ENCODE measurements at places on chromosomes 5 and 9. TPM values are rescaled to one million over a fixed set of nuclear protein-coding genes. Genes with fewer than 3 reads are reported as not detected.
A peak's percentile ranks its signal among the peaks of the same experiment; 100 is the strongest.

- peak; percentile 56 for DNase-seq
These were observed 22.3 kb downstream of the ATPSCKMT start for GRCh38 chr5:10227379-10227778.

Gene HNRNPAB
- 197 TPM for total RNA-seq

DNA sequence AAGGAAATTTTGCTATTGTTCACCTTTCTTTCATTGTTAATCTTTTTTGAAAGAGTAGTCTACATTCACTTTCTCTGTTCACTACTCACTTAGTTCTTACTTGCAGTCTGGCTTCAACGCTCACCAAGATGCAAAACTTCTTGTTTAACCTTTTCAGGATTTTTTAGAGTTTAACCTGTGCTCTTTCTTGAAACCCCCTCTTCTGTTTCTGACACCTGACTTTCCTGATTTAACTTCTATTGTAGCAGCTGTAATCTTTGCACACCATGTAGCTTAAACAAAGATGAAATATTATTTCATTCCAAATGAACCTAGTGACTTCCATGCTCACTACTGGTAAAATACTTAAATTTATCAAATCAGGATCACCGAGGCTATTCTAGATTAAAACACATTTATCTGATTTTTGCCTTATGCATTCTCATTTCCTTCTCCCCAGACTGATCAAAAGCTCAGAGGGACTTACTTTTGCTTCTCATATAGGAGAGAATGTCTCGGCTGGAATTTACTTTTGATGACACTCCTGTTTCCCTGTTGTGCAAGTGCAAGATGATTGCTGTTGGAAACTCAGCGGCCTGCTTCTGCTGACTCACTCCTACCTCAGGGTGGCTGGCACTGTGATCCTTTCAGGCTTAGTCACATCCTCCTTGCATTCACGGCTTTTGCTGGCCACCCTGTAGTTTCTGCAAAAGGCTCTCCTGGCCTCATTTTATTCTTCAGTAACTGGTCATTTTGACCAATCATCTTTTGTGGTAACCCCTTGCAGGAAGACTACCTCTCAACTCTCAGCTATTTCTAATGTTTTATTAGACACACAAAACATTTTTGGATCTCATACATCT lies 109.3 kb upstream of the IFNE start:
- peak; percentile 99 for DNase-seq

Gene INSL6
- total RNA-seq, result not detected

GRCh38 chr9:102362470-102363132 lies 624.2 kb upstream of the GRIN3A start:
- no peak for DNase-seq

DNA sequence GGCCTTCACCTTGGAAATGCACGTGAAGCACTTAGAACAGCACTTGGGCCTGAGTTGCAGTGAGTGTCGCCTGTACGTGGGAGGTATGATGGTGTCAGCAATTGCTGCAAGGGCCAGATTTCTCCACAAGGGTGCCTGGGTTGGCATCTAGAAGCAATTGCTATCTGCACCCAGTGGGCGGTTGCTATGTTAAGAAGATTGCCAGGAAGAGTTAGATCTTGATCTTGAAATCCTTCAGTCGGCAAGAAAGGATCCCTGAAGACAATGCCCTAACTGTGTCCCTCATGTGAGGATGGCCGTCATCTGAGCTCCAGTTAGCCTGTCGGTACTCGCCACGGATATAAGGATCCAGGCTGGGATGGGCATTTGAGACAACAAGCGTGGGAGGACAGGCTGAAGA lies 62.9 kb downstream of the MAMDC2 start:
- no peak for DNase-seq

DNA sequence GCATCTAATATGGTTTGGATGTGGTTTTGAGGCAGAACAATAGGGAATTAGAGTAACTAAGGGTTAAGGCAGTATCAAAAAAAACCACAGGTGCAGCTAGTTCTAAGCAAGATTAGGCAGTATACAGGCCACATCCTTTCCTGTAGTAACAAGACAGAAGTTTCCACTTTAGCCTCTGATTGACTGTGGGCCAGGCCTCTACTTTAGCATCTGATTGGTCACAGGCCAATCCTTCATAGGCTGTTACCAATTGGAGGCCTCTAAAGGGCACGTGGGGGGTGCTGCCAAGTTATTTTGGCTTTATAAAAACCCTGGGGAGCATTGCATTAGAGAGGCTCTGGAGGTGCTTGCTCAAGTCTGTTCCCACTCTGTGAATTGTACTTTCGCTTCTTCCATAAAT lies 144.1 kb upstream of the ST8SIA4 start:
- no peak for DNase-seq

Gene DRD1
- not detected for total RNA-seq

GRCh38 chr9:9881692-9882091 lies 731.1 kb downstream of the PTPRD start:
- no peak for DNase-seq

Gene TAF11L7
- not detected for total RNA-seq

GRCh38 chr5:37724395-37725125 lies 115.3 kb downstream of the GDNF start:
- DNase-seq, result peak; percentile 29

GRCh38 chr9:75109210-75109839 lies 21.0 kb downstream of the OSTF1 start:
- DNase-seq, result no peak

Gene GRM6
- total RNA-seq, result not detected

DNA sequence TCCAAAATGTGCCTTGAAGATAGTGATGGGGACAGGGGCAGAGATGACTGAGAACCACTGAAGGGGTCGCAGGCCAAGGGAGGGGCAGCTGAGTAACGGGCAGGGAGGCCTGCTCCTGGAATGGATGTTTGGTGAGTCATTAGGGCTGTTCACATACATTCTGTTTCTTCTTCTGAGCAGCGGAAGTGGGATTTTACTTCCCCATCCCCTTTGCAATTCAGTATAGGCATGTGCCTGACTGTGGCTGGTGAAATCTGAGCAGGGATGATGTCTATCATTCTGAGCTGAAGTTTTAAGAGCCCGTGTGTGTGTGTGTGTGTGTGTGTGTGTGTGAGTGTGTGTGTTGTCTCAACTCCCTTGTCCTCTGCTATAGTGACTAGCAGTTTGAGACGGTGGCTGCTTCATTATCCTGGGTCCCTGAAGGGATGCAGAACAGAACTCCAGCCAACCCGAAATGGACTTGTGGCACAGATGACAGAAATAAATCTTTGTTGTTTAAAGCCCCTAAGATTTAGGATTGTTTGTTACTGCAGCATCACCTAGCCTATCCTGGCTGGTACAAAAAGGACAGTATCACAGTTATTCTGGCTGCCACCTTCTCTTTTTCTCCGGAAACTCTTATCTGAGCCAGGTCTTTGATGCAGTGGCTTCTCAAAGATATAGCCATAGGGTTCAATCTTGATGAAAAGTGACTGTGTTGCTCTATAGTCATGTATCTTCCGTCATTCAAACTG lies 29.2 kb upstream of the TGFBI start:
- DNase-seq, result peak; percentile 83

DNA sequence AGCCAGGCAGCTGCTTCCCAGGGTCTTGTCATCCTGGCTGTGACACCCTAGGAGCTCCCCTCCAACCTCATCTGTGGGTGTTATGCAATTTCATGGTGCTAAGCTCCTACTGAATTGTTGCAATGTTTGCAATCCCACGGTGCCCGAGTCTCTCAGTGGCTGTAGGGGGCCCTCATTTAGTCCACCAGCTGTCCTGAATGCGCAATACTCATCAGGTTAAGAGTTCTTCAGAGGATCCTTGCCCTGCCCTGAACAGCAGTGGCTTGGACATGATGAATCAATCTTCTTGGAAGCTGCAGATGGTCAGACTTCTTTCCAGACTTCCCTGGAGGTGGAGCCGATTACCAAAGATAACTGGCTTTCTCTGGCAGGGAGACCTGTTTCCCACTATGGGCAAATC lies 584.1 kb downstream of the CCDC171 start:
- peak; percentile 47 for DNase-seq

GRCh38 chr5:172701291-172701656 lies 60.2 kb downstream of the NEURL1B start:
- DNase-seq, result no peak

Gene NUTM2G
- total RNA-seq, result not detected

Gene SAXO1
- not detected for total RNA-seq

- DNase-seq, result no peak
These were observed 20.9 kb upstream of the CCDC112 start for GRCh38 chr5:115317320-115317719.

GRCh38 chr9:9585920-9586319 lies 1026.9 kb downstream of the PTPRD start:
- DNase-seq, result no peak
